Fibroblast of upper back skin (primary cell): ENCODE measurements at places on chromosomes 5 and 9.

DNA sequence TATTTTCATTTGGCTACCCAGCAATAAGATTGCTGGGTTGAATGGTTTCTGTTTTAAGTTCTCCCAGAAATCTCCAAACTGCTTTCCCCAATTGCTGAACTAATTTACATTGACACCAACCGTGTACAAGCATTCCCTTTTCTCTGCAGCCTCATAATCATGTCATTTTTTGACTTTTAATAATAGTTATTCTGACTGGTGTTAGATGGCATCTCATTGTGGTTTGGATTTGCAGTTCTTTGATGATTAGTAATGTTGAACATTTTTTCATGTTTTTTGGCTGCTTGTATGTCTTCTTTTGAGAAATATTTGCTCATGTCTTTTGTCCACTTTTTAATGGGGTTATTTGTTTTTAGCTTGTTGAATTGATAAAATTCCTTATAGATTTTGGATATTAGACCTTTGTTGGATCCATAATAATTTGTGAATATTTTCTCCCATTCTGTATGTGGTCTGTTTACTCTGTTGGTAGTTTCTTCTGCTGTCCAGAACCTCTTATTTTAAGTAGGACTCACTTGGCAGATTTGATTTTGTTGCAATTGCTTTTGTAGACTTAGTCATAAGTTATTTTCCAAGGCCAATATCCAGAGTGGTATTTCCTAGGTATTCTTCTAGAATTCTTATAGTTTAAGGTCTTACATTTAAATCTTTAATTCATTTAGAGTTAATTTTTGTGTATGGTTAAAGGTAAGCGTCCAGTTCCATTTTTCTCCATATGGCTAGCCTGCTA, 793.7 kb downstream of the BRINP1 start:
- DNase-seq: peak; percentile 40

- no peak for DNase-seq
These were observed 127.0 kb downstream of the ADAMTS12 start for GRCh38 chr5:33764786-33765185.

DNA sequence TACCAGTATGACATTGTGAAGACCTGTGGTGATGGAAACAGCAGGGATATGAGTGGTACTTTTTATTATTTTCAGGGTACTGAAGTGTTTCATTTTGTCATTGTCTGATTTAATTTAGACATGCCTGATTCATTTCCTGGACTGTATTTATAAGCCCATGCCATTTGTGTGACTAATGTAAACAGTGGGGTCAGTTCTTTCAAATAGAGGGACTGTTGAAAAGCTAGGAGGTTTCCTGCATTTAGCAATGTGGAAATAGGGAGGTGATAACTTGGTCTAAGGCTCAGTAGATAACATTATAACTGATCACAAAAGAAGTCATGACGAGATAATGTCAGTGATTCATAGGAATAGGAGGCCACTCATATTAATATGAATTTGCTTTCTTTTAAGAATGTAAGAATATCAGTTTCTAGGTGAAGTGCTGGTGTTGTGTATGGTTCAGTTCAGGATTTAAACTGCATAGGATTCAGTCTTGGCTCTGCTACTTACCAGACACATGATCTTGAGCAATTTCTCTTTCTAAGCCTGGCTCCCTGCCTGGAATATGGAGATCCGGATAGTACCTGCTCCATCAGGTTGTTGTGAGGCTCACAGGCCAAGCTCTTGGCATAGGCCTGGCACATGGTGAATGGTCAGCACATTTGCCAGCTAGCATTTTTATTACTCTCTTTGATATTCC, 7.5 kb downstream of the RASGRF2 start:
- DNase-seq: peak; percentile 59

- no peak for DNase-seq
These were observed 16.9 kb upstream of the SNCAIP start for GRCh38 chr5:122295138-122295537.

DNA sequence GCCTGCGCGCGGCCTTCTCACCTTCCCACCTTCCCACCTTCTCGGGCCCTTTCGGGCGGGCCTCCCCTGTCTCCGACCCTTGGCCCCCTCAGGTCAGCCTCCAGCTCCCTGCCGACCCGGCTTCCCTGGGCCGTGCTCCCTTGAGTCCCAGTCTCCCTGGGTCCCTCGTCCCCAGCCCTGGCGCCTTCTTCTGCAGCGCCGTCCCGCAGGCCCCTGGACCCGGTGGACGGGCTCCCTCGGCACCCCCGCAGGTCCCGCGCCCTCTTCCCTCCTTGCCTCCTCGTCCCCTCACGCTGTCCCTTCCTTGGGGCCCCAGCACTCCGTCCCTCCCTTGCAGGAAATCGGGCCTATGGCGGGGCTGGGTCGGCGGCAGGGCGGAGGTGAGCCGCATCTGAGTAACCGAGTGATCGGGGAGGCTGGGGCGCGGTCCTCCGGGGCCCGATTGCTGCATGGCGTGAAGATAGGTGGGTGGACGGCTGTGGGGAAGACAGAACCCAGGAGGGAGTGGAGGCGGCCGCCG, 7.6 kb downstream of the ARPC5L start:
- DNase-seq: no peak

DNA sequence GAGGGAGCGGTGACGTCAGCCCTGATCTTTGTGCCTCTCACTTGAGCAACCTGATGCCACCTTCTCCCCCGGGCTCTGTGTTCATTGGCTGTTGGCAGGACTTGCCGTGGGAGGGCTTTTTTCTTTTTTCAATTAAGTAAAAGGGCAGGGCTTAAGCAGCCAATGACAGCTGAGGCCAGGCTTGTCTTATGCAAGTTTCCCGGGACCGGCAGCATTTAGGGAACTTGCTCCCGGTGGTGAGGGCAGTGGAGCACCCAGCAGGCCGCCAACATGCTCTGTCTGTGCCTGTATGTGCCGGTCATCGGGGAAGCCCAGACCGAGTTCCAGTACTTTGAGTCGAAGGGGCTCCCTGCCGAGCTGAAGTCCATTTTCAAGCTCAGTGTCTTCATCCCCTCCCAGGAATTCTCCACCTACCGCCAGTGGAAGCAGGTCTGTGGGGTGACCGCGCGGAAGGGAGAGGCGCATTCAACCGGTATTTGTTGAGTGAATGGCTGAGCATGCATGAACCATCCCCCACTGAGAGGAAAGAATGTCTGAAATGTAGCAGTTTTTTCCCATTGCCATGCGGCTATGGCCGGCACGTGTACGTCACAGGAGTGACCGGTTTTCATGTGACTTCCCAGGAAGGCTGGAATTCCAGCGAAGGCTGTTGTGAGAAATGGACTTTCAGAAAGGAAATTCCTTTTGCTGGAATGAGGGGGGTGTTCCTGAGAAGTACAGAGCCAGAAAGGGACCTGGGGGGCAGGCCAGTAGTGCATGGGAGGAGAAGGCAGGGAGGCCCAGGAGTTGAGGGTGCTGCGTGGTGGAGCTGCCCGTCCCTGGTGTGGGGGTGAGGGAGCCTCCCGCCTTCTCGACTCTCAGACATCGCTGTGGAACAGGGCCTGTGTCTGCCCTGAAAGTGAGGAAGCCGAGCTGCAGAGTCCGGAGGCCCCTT, 29.0 kb downstream of the PTGES2 start:
- DNase-seq: peak; percentile 96

- DNase-seq: no peak
These were observed 489.6 kb upstream of the ZNF608 start for GRCh38 chr5:125236007-125236406.

GRCh38 chr9:72586388-72587130, 65.2 kb downstream of the TMC1 start:
- peak; percentile 85 for DNase-seq

DNA sequence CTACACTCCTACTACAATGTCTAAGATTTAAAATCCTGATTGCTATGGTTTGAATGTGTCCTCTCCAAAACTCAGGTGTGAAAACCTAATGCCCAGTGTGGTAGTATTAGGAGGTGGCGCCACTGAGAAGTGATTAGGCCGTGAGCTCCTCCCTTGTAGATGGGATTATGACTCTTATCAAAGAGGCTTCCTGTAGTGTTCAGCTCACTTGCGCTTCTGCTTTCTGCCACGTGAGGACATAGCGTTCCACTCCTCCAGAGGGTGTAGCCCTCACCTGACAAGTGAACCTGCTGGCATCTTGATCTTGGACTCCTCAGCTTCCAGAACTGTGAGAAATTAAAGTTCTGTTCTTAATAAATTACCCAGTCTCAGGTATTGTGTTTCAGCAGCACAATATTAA, 33.0 kb upstream of the WHRN start:
- DNase-seq: no peak

- DNase-seq: no peak
These were observed 24.2 kb upstream of the UBAC1 start for GRCh38 chr9:135985459-135985774.

- DNase-seq: no peak
These were observed 132.9 kb downstream of the LHFPL2 start for GRCh38 chr5:78515670-78516069.

- DNase-seq: no peak
These were observed 95.7 kb upstream of the SMIM23 start for GRCh38 chr5:171689853-171690417.
